Natural killer cell (primary cell): ENCODE measurements at places on chromosomes 3 and 15. TPM values are rescaled to one million over a fixed set of nuclear protein-coding genes. Genes with fewer than 3 reads are reported as not detected.

Gene FES
- total RNA-seq, result 52.5 TPM

Gene PLA1A
- 0.20 TPM for total RNA-seq

Gene BRPF1
- total RNA-seq, result 45.1 TPM

Gene SNX22
- 0.75 TPM for total RNA-seq

Gene TRIM71
- total RNA-seq, result not detected

GRCh38 chr3:175659670-175660350 is 800.7 kb downstream of the NAALADL2 start:
- no peak overlapping the region for H3K4me3 ChIP-seq
- DNase-seq, result no peak
- H3K36me3 ChIP-seq, result no peaks in the 10 kb centered on the region
- H3K27ac ChIP-seq, result no peak overlapping the region
- H3K4me1 ChIP-seq, result no peaks in the 10 kb centered on the region

GRCh38 chr3:121976727-121977126 is 45.3 kb downstream of the ILDR1 start:
- no peak overlapping the region for H3K27ac ChIP-seq
- no peaks in the 10 kb centered on the region for H3K4me1 ChIP-seq
- DNase-seq, result no peak
- no peaks in the 10 kb centered on the region for H3K27me3 ChIP-seq
- H3K36me3 ChIP-seq, result no peaks in the 10 kb centered on the region

GRCh38 chr3:26237036-26237682 is 385.4 kb upstream of the LRRC3B start:
- no peaks in the 10 kb centered on the region for H3K4me1 ChIP-seq
- H3K36me3 ChIP-seq, result no peaks in the 10 kb centered on the region
- no peak overlapping the region for H3K27ac ChIP-seq
- H3K27me3 ChIP-seq, result no peaks in the 10 kb centered on the region
- DNase-seq, result no peak

DNA sequence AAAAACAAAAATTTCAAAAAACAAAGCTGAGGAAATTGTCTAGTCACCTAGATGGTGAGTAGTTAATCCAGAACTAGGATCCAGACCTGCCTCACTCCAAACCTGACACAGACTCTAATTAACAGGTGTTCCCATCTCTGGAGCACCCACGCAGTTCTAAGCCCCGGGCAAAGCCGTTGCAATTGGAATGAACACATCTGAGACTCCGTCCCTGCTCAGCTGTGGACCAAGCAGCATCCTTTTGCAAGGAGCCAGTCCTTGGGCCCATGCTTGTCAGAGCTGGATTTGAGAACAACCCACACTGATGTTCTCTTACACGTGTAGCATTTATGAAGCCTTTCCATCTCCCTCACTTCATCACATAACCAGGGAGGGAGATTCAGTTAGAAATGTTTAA is 54.8 kb downstream of the LMCD1 start:
- no peak overlapping the region for H3K4me3 ChIP-seq
- no peaks in the 10 kb centered on the region for H3K36me3 ChIP-seq
- DNase-seq, result no peak
- H3K27me3 ChIP-seq, result no peaks in the 10 kb centered on the region
- no peaks in the 10 kb centered on the region for H3K4me1 ChIP-seq

GRCh38 chr15:50164458-50164857 is 17.5 kb upstream of the SLC27A2 start:
- H3K27me3 ChIP-seq, result no peaks in the 10 kb centered on the region
- H3K36me3 ChIP-seq, result no peaks in the 10 kb centered on the region
- no peak overlapping the region for H3K4me3 ChIP-seq
- no peaks in the 10 kb centered on the region for H3K4me1 ChIP-seq

- no peak overlapping the region for H3K27ac ChIP-seq
- H3K36me3 ChIP-seq, result no peaks in the 10 kb centered on the region
- no peaks in the 10 kb centered on the region for H3K4me1 ChIP-seq
Observed at GRCh38 chr3:53801319-53801718, 44.9 kb downstream of the CHDH start.

- no peaks in the 10 kb centered on the region for H3K27me3 ChIP-seq
- H3K27ac ChIP-seq, result no peak overlapping the region
- H3K4me1 ChIP-seq, result no peaks in the 10 kb centered on the region
Observed at GRCh38 chr3:53023072-53023823, 22.6 kb downstream of the SFMBT1 start.

DNA sequence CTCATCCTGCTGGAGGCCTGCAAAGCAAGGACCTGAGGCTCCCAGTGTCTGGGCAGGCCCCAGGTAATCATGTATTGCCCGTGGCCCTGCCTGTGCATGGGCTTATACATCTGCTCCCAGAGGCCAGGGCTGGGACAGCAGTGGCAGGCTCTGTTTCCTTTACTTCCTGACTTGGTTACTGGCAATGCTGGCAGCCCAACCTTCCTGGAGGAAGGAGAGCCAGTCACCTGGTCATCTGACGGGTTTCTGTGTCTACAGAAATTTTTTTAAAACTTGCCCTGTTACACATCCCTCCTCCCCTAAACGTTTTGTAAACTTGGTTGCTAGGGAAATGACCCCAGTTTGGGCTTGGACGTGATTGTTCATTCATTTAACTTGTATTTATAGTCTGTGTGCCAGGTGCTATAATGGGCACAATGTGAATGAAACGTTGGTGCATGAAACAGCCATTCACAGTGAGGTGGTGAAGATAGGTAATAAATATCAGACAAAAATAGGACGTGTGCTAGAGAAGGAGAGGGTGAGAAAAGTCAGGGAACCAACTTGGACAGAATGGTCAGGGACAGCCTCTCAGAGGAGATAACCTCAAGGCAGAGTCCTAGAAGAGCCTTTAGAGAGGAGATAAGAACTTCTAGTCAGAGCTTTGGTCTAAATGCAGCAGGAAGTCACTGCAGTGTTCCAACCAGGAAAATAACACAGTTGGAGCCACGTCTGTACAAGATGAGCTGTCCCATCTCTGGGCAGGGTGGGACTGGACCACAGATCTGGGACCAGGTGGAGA is 14.1 kb downstream of the TEX264 start:
- peak overlapping the region; percentile 97 for H3K27ac ChIP-seq
- no peaks in the 10 kb centered on the region for H3K27me3 ChIP-seq
- H3K4me3 ChIP-seq, result no peak overlapping the region
- H3K4me1 ChIP-seq, result peaks cover 91% of the 10 kb centered on the region
- DNase-seq, result peak; percentile 38

DNA sequence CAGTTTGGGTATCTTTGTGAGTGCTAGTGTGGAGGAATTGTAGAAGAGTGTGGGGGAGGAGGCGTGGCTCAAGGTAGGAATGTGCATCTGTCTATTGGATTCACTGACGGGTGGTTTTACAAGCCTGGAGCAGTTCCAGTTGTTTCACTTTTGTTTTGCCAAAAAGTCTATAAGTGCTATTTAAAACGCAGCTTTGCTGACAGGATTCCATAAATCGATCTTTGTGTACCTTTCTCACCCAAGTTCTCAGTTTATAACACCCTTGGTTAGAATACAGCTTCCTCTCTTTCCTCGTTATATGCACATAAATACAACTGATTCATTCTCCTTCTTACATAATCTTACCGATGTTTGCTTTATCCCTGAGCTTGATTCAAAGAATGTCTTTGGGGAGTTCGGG is 123.2 kb upstream of the UBE2E2 start:
- H3K27ac ChIP-seq, result no peak overlapping the region
- no peaks in the 10 kb centered on the region for H3K36me3 ChIP-seq
- no peaks in the 10 kb centered on the region for H3K27me3 ChIP-seq

DNA sequence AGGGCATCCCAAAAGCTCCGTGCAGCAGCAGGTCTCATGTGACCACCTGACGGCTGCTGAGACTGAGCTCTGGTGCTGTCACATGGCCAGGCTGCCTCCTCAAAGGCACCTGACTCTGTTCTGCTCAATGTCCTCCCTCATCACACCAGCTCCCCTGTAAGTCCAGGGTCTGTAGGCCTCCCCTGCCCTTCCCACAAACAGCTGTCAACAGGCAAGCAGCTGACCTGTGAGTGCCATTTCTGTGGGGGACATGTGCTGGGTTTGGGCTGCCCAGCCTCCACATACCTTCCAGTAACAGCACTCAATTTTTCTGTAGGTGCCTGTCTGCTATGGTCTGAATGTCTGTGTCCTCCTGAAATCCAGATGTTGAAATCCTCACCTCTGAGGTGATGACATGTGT is 11.2 kb downstream of the NUP210 start:
- H3K36me3 ChIP-seq, result peaks cover 5% of the 10 kb centered on the region
- peaks cover 63% of the 10 kb centered on the region for H3K4me1 ChIP-seq
- no peak overlapping the region for H3K27ac ChIP-seq
- no peaks in the 10 kb centered on the region for H3K27me3 ChIP-seq

GRCh38 chr3:52123106-52123725 is 31.0 kb downstream of the POC1A start:
- H3K27me3 ChIP-seq, result no peaks in the 10 kb centered on the region
- H3K27ac ChIP-seq, result peak overlapping the region; percentile 24
- H3K4me1 ChIP-seq, result peaks cover 39% of the 10 kb centered on the region

DNA sequence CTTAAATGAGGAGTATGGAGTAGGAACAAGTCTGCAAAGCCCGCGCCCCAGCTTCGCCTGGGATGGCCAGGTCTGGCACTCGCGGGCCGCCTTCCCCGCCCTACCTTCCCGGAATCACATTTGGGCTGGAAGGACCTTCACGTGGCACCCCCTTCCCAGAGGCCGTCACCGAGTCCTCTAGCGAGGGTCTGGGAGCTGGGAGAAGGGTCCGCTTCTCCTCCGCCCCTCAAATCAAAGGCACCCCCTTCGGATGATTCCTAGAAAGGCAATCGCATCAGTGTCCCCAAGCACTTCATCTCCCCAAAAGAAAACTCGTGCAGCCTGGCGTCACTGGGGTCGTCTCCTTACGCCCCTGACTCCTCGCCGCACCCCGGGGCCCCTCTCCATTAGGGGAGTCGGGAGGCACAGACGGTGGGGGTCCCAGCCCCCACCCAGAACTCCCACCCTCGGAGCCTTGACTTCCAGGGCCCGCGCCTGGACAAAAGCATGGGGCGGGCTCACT is 380 bp downstream of the MYLK start:
- peaks cover 8% of the 10 kb centered on the region for H3K27me3 ChIP-seq
- no peak overlapping the region for H3K27ac ChIP-seq
- H3K4me3 ChIP-seq, result no peak overlapping the region
- H3K36me3 ChIP-seq, result no peaks in the 10 kb centered on the region

GRCh38 chr3:183629546-183630301 is 5.7 kb upstream of the KLHL24 start:
- H3K4me1 ChIP-seq, result peaks cover under 1% of the 10 kb centered on the region
- no peak overlapping the region for H3K4me3 ChIP-seq
- DNase-seq, result no peak

- no peaks in the 10 kb centered on the region for H3K27me3 ChIP-seq
- DNase-seq, result no peak
- no peaks in the 10 kb centered on the region for H3K4me1 ChIP-seq
Observed at GRCh38 chr3:159273070-159273469, 471.2 kb downstream of the MFSD1 start.

DNA sequence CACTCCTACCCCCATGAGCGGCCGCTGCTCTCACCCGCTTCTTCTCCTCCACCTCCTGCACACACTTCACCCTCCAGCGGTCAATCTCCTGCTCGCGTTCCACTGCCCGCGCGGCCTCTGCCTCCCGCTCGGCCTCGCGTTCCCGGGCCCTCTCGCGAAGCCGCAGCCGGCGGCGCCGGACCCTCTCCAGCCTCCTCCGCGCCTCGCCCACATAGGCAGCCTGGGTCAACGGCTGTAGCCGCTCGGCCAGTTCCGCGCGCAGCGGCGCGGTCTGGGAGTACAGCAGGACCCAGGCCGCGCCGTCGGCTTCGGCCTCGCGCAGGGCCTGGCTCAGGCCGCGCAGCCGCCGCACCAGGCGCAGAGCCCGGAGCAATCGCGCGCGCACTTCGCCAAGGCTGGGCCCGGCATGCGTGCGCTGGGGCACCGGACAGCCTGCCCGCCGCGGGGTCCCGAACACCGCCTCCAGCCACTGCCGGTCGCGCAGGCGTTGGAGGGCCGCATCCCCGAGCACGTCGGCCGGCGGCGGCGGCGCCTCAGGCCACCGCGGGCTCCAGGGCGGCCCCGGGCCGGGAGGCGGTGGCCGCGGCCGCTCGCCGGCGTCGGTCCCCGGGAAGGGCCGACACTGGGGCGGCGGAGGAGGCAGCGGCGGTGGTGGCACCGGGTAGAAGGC is 595 bp downstream of the PDCD7 start:
- H3K27me3 ChIP-seq, result no peaks in the 10 kb centered on the region
- peak overlapping the region; percentile 87 for H3K27ac ChIP-seq
- peak overlapping the region; percentile 69 for H3K4me3 ChIP-seq
- peaks cover 13% of the 10 kb centered on the region for H3K36me3 ChIP-seq
- peak; percentile 25 for DNase-seq

DNA sequence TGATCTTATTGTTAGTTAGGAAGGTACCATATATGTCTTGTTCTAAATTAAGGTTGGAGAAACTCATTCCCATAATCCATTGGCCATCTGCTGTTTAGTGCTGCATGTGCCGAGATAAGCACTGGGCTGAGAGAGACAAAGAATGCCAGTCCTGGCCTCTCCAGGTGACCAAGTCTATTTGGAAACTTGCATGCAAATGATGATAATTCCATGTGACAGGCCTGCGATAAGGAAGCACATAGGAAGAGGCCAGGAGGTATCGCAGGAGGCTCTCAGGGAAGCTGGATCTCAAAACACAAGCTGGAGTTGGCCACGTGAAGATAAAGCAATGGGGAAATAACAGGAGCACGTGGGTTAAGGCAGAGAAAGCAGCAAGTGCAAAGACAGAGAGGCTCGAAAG is 39.7 kb downstream of the MYO5C start:
- no peak overlapping the region for H3K27ac ChIP-seq
- H3K27me3 ChIP-seq, result no peaks in the 10 kb centered on the region
- H3K4me3 ChIP-seq, result no peak overlapping the region

DNA sequence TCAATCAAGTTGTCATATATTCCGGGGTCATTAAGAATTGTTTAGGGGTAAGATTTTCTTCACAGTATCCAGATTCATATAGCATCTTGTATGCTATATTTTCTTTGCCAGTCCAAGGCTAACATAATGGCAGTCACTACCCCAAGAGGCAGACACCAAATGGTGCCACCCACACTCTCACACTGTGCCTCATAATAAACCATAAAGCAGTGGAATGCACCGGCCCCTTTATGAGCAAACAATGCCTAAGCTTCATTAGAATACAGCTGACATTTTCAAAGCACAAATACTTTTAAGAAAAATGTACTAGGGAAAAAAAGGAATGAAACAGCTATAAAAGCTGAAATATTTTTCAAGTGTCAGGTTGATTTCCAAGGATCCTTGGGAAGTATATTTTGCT is 121.6 kb downstream of the TFDP2 start:
- no peak for DNase-seq
- H3K4me1 ChIP-seq, result peaks cover 3% of the 10 kb centered on the region
- H3K27ac ChIP-seq, result peak overlapping the region; percentile 30
- H3K4me3 ChIP-seq, result peak overlapping the region; percentile 42
- H3K36me3 ChIP-seq, result no peaks in the 10 kb centered on the region
